Right atrium auricular region (tissue), 2 donors: ENCODE measurements at places on chromosomes 7 and 10. TPM values are rescaled to one million over a fixed set of nuclear protein-coding genes. Genes with fewer than 3 reads are reported as not detected.
A peak's percentile ranks its signal among the peaks of the same experiment; 100 is the strongest.

DNA sequence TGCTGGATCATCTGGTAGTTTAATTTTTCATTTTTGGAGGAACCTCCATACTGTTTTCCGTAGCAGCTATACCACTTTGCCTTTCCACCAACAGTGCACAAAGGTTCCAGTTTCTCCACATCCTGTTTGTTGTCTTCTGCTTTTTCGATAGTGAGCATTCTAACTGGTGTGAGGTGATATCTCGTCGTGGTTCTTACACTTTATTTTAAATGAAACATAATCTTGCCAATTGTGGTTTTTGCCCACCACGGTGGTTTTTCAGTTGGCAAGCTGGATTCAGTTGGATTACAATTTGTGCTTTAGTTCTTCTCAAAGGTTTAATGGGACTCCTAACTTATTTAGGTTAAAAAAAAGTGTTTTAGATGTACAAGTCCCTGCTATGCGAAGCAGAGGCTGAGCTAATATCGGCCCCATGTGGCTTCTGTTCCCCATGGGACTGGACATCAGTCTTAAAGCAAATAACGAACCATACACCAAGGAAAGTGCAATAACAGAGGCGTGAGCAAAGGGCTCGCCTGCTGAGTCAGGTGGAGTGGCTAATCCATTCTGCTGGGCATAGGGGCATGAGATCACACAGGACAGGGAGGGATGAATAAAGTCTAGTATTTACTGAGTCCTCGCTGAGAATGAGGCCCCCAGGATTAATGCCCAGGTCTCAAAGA, 153.6 kb downstream of the AOAH start:
- DNase-seq, result no peak

Gene CALHM1
- total RNA-seq, result not detected

DNA sequence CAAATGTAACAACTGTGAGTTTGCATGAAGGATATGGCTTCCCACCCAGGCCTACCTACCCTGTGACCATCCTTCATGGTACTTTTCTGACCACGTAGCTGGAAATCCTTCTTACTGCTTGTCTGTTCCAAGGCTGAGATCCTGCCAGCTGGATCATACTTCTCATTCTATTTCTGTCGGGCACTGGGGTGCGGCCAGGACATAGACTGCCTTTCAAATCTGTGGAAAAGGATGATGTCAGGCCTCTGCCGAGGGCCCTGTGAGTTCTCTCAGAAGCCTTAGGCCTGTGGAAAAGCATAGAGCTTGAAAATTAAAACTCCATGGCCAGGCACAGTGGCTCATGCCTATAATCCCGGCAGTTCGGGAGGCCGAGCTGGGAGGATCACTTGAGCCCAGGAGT, 10.0 kb downstream of the VWC2 start:
- DNase-seq, result no peak

Gene OR6V1
- total RNA-seq, result not detected

Gene CLEC2L
- total RNA-seq, result not detected

- no peak for DNase-seq
Measured at GRCh38 chr7:97845622-97846203, 26.5 kb downstream of the ASNS start.

DNA sequence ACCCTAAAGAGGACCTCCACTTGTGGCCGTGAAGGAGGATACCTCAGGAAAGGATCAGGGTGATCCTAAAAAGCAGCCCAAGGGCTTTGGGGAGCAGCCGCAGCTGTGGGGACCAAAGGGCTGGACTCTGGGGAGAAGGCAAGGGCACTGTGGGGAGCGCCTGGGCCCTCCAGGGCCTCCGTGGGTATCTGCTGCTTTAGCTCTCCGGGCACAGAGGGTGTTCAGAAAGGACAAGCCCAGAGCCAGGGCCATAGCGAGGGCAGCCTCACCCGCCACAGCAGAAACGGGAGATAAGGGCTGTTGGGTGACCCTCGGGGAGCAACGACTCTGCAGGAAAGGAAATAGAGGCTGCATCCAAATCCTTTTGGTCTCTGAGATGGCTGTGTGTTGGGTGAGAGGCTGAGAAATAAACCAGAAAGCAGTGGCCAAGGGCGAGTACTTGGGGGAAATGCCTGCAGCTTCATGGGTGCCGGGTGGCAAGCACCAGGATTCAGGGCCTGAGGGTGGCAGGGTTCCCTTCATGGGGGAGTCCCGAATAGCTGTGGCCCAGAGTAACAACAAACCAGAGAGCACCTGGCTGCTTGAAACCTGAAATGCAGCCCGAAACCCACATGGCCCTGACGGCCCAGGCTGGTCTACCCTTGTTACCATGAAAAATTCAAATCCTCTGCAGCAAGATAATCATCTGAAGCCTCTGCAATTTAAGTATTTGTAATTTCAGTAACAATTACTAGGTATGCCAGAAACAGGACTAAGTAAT, 95.2 kb downstream of the VIPR2 start:
- peak; percentile 34 for DNase-seq

Gene DGKB
- total RNA-seq, result 0.63 TPM

- DNase-seq, result no peak
Measured at GRCh38 chr10:71957546-71958275, 6.5 kb upstream of the CHST3 start.

DNA sequence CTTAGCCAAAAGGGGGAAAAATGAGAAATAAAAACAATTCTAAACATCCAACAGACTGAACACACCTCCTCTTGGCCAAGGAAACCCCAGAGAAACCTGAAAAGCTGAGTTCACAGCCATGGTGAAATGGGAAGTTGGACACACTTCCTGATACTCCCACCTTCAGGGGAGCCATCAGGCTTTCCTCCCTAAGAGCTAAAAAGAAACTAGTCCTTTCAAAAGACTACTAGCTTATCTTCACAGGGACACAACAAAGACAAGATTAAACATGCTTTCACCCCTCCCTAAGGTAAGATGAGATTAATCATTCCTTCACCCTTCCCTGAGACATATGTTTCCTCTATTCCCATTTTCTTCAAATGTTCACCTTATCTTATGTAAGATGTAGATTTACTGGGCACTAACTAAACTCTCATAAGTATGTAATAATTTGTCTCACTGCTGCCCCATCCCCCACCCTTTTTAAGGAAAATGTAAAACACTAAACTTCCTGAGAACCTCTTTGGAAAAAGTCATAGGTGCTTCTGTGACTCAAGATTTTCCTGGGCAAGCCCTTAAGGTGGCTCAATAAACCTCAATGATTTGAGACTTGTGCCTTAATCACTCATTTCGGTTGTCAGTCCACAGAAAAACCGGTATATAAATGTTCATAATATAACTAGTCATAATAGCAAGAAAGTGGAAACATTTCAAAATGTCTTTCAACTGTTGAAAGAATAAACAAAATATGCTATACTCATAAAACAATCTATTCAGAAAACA, 40.5 kb downstream of the HTR7 start:
- DNase-seq, result no peak

- DNase-seq, result no peak
Measured at GRCh38 chr10:44913350-44914081, 2.4 kb downstream of the TMEM72 start.
